ENCODE measurements at places on chromosomes 1 and 21. TPM values are rescaled to one million over a fixed set of nuclear protein-coding genes. Genes with fewer than 3 reads are reported as not detected.

IQCC gene
- 0.68 TPM for polyA plus RNA-seq

TCHH gene
- polyA plus RNA-seq = not detected

CELA3B gene
- not detected for polyA plus RNA-seq

LORICRIN gene
- polyA plus RNA-seq = not detected

ITLN1 gene
- polyA plus RNA-seq = not detected

PLK3 gene
- polyA plus RNA-seq = 28.2 TPM

SPATA21 gene
- not detected for polyA plus RNA-seq

KRTAP19-7 gene
- not detected for polyA plus RNA-seq

CCDC28B gene
- polyA plus RNA-seq = 14.2 TPM

PROK1 gene
- polyA plus RNA-seq = not detected

KRTAP21-2 gene
- polyA plus RNA-seq = not detected

TACSTD2 gene
- not detected for polyA plus RNA-seq

UBR4 gene
- polyA plus RNA-seq = 12.0 TPM

DYNLT4 gene
- not detected for polyA plus RNA-seq

OR2L5 gene
- polyA plus RNA-seq = not detected

LCE1F gene
- polyA plus RNA-seq = not detected

NBPF6 gene
- polyA plus RNA-seq = not detected

PCP4L1 gene
- not detected for polyA plus RNA-seq

LRRC38 gene
- not detected for polyA plus RNA-seq

SYT2 gene
- 0.05 TPM for polyA plus RNA-seq

NBPF4 gene
- polyA plus RNA-seq = not detected

NPPB gene
- polyA plus RNA-seq = not detected

FCRL3 gene
- 41.1 TPM for polyA plus RNA-seq
